ENCODE measurements at places on chromosomes 3 and 15.
A peak's percentile ranks its signal among the peaks of the same experiment; 100 is the strongest.

DNA sequence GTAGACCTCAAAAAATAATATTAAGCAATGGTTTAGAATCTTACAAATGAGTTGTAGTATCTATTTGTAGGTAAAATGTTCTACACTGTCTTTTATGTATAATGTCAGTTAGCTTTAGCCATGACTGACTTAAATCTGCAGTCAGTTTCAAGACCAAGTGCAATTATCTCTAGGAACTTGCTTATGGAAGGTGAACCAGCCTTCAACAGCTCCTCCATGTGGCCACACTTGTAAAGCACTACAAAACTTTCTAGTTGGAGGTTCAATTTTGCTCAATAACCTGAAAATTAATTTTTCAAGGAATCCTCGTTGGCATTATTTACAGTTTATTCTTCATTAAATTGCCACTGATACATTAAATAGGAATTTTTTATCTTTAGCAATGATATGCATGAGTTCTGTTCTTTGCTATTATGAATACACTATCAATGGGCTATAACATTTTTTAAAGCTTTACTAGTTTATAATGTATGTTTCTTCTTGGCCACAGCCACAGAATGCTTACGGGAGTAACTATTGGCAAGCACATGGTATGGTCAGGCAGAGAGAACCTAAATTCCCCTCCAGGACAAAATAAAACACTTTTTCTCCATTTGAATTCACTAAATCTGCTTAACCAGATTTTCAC, 315.3 kb upstream of the UBE2E2 start:
- no peak for DNase-seq

- DNase-seq, result no peak
Observed at GRCh38 chr3:108661699-108662098, 72.2 kb downstream of the DZIP3 start.

GRCh38 chr3:98885851-98886250, 15.6 kb downstream of the DCBLD2 start:
- no peak for DNase-seq

DNA sequence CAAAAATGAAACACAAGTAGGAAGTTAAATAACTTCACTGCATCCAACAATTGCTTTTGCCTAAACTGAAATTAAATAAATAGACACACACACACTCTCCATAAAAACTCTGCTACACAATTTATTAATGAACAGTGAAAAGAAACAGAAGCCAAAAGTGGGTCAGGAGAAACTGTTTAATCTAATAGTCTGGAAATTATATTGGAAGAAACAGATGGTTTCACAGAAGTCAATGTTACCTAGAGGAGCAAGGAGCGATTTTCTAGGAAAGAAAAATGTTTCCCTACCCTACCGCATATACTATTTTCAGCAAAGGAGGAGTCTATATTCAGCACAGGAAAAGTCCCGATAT, 32.0 kb downstream of the RFTN1 start:
- DNase-seq, result no peak

DNA sequence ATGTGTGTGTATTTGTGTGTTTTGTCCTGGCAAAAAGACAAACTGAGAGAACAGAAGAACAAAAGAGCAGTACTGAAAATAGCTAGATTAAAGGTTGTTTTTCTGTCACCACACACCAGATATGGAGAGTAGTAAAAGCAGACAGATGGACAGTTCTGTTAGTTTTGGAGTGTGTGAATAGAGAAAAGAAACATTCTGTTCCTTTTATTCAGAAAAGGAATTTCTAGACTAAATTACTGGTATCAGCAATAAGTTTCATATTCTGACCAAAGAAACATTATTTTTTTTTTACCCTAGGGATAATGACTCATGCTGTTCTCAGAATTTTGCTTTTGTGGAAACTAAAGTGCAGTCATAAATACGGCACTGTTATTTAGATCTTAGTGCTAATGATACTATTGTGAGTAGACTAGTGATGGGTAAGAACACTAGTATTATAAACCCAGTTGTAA, 32.9 kb downstream of the PIK3CA start:
- no peak for DNase-seq

- no peak for DNase-seq
Observed at GRCh38 chr3:132660811-132661070, 612 bp downstream of the UBA5 start.

- no peak for DNase-seq
Observed at GRCh38 chr3:144777906-144778305, 806.3 kb downstream of the DIPK2A start.

- DNase-seq, result no peak
Observed at GRCh38 chr15:27782125-27782524, 317.0 kb downstream of the OCA2 start.

- DNase-seq, result no peak
Observed at GRCh38 chr15:59965741-59966140, 38.4 kb upstream of the FOXB1 start.

- DNase-seq, result no peak
Observed at GRCh38 chr3:32623532-32623931, 52.9 kb upstream of the DYNC1LI1 start.

DNA sequence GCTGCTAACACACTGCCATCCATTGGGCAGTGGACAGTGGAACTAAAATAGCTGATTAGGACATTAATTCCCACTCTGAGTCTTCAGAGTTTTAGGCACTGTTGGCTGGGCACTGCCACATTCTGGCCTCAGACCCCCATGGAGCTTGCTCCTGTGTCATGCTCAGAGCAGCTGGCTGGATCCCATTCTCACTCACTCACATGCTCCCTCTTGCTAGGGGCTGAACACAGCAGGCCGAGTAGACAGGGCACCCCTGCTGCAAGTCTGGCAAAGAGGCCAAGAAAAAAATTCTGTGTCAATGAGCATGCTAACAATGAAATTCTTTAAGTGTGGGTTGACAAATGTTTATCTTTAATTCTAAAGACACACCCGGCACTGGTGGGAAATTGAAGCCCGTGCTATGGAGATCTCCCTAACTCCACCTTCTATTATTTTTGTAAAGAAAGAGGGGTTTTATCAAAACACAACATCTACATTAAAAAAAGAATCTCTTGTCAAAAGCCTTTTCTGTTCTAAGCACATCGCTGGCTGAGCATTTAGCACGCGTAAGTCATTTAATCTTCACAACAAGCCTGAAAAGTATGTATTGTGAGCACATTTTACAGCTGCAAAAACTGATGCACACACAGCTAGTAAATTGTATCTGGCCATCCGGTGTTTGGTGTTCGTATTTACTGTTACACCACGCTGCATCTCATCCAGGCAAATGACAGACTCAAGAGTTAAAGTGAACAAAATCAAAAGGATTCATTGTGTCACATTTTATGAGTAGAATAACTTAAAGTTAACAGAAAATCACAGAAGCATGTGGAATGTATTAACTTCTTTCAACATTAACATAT, 362.1 kb downstream of the PLOD2 start:
- DNase-seq, result no peak

DNA sequence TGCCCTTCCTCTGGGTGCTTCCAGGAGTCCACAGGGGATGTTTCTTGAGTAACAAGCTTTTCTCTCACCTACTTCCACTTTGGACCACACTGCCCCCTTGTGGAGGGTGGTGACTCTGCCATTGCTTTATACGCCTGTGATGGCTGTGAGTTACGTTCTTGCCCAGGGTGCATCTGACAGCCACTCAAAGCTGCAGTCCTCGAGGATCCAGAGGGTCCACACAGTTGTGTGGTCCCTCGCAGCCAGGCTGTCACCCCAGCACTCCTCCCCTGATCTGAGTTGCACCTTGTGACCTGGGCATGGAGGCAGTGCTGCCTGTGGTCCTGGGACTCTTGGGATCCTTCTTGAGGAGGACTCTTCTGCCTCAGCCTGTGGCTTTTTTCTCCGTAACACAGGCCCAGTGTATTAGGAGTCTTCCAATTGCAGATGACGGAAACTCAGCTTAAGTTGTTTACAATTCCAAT, 23.4 kb downstream of the FOXL2 start:
- peak; percentile 66 for DNase-seq

- DNase-seq, result no peak
Observed at GRCh38 chr15:62362144-62362543, 197.1 kb upstream of the C2CD4B start.

DNA sequence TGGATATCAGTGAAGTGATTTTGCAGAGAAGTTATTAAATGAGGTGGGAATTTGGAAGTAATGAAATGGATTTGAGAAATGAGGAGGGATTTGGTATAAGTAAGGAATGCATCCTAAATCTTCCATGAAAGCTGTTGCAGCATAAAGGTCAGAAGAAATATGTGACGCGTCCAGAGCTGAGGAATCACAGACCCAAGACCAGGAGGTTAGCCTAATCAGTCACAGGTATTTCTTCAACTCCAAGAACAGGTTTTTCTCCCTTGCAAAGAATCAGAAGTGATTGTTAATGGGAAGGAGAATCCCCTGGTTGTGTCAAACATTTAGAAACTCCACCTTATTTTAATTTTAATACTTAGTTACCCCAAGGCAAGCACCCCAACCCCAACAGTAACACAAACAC, 253.2 kb downstream of the MEX3B start:
- no peak for DNase-seq

DNA sequence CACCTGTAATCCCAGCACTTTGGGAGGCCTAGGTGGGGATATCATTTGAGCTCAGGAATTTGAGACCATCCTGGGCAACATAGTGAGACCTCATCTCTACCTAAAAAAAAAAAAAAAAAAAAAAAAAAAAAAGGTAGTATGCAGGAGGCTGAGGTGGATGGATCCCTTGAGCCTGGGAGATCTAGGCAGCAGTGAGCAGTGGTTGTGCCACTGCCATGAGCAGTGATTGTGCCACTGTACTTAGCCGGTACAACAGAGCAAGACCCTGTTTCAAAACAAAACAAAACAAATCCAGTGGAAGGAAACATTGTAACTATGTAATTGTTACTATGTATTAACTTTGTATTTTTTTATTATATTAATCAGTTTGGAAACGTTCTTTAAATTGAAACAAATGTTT, 5.9 kb downstream of the FEM1B start:
- DNase-seq, result no peak

DNA sequence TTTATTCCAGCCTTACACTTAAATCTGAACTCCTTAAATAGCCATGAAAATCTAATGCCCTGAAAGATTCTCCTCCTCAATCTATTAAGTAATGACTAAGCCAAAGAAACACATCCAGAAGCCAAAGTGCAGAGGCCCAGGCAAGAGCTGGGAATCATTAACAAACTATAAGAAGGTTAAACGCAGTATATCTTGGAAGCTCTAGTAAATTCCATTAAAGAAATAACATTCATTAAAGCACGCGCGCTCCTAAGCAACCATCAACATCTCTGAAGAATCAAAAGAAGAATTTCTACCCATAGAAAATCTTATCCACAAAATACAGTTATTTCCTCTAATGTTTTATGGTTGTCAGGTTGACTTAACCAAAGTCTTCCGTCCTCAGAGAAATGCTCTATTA, 29.5 kb downstream of the MB21D2 start:
- DNase-seq, result no peak

GRCh38 chr3:64291345-64291744, 66.1 kb upstream of the PRICKLE2 start:
- DNase-seq, result no peak

DNA sequence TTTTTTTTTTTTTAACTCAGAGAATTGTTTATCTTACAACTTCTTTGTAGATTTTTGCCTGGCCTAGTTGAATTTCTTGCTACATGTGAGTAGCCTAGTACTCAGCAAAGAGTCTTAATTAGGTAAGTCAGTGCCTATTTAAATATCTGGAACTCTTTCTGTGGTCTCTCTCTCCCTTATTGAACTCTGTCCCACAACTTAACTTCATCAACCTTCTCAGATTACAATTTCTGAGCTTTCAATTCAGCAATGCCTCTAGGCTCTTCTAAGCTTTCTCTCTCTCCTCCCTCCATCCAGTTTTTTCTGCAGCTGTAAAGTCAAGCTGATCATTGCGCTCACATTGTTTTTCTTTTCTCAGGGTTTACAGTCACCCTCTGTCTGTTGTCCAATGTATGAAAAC, 517.6 kb upstream of the ROBO1 start:
- DNase-seq, result no peak

DNA sequence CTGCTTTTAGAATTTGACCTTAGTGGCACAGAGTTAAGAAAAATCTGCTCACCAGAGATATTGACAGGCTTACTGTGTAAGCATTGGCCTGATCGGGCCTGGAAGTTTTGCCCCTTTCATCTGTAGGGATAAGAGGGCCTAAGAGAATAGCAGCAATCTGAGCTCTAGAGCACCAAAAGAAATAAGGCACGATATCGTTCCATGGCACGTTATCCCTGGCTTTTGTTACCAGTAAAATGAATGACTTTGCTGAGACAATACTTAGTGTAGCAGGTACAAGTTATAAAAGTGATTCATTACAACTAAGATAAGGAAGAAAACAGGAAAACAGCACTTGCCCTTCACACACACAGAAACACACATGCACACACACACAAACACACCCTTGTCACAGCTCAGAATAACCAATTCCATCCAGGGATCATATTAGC, 5.0 kb downstream of the THBS1 start:
- DNase-seq, result no peak

- peak; percentile 1 for DNase-seq
Observed at GRCh38 chr3:38297947-38298711, 16.0 kb downstream of the SLC22A14 start.

GRCh38 chr3:156818890-156819289, 7.3 kb upstream of the LEKR1 start:
- no peak for DNase-seq

- no peak for DNase-seq
Observed at GRCh38 chr3:126490619-126491018, 14.9 kb upstream of the ZXDC start.

DNA sequence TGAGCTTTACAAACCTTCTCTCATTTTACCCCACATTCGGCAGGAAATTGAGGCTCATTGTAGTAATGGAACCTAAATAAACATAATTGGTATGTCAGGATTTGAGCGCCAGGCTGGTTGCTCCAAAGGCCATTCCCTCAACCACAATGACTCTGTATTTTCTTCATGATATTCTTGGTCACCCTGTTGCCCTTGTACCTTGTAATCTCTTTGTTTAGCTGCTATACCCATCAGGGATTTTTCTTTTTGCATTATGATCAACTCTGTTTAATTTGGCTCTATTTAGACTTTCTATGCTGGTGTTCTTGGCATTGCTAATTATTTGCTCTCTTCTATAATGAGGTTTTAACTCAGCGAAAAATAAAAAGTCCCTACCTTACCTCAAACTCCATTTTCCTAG, 29.8 kb downstream of the DUOX2 start:
- DNase-seq, result no peak
